ENCODE measurements at places on chromosomes 13 and 19.

- DNase-seq: no peak
These were observed 262.7 kb downstream of the DNAJC15 start for GRCh38 chr13:43285933-43286597.

DNA sequence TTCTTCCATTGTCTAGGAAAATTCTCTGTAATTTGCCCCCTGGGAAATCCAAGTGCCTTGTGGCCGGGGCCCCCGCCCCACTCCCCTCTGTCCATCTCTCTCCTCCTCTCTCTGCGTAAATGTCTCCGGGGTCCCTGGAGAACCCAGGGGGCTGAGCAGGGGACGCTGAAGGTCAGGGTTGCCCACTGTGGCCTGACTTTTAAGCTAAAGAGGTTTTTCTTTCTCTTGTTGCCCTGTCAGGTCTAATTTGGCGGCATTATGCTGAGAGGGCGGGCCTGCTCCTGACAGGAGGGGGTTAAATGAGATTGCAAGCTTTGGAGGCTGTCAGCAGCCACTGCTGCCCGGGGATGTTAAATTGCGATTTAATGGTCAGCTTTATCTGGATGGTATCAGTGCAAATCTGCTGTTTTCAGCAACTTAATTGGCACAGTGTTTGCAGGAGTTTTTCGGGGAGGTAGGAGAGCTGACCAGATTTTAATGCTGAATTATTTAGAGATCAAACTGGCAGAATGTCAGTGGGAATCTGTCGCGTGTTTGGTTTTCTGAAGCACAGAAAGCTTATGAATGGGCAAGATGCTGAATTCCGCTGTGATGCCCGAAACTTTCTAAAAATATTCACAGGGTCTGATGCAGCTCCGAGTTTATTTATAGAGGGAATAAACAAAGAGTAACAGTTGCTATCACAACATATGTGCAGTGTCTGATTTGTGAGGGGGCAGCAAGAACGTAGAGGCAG lies 93.2 kb upstream of the SOX1 start:
- no peak for DNase-seq

- DNase-seq: no peak
These were observed 137.5 kb downstream of the DCLK1 start for GRCh38 chr13:35993686-35994085.

DNA sequence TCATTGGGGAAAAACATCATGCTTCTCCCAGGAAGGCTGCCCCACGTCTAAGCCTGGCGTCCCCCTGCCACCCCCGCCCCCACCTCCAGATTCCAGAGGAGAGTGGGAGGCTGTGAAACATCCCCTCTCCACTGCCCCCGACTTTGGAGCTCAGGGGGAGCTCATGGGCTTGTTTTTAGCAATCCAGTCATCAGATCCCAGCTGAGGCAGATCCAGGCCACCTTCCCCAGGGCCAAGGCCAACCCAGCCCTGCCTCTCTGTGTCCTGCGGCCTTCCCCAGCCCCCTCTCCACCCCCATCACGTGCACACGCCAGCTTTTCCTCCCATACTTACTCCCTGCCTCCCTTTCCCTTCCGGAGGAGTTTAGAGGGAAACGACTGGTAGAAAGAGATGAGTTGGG lies 38.8 kb downstream of the SHISA2 start:
- DNase-seq: no peak

DNA sequence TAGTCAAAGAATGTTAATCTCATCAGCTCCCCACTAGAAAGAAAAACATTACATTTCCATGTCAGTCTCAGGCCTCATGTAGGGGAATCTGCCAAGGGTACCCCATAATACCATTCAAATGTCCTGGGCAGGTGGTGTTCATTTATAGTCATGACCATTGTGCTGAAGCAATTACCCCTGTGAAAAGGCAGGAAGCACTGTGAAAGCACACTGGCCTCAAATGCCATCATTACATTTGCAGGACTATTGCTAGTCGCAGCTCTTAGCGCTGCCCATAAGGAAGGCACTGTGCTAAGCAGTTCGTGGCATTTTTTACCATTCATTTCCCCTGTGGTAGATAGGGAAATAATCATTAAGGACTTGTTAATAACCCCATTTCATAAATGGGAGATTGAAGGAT lies 109.0 kb downstream of the LHFPL6 start:
- no peak for DNase-seq

GRCh38 chr19:4914736-4915501 lies 5.6 kb downstream of the UHRF1 start:
- peak; percentile 45 for DNase-seq

- no peak for DNase-seq
These were observed 887.3 kb downstream of the DIAPH3 start for GRCh38 chr13:59276436-59276835.

- DNase-seq: no peak
These were observed 17.6 kb downstream of the ZNF420 start for GRCh38 chr19:37095859-37096258.

DNA sequence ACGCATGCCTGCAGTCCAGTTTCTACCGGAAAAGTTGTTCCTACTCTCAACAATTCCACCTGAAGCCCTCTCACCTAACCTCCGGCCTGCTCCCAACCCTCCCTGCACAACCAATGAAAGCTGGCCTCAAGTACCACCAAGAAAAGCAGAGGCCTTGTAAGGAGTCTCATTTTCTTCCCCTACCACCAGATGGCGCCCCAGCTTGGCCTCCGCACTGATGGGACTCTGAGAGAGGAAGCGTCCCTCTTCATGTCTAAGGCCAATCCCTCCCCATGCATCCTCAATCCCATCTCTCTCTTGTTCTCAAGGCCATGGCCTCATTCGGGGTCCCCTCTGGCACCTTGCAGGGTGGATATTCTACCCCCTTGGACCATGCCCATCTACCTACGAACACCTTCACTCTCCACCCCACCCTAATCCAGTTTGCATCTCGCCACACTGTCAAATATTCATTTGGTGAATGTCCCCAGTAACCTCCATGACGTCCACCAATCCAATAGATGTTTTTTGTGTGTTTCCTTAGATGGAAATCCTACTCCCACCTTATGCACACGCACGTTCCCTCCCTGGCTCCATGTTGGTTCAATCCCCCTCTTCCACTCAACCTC lies 412.8 kb downstream of the ZNF536 start:
- no peak for DNase-seq

- no peak for DNase-seq
These were observed at the start of gene AZU1 for GRCh38 chr19:827710-828321. TSS of gene AZU1 (plus strand) at chr19:827837. CDS start at chr19:827847, 10 bp downstream.

GRCh38 chr19:42443944-42444398 lies 1.2 kb upstream of the CXCL17 start:
- no peak for DNase-seq

- DNase-seq: no peak
These were observed 529 bp downstream of the ZNF836 start for GRCh38 chr19:52170863-52171320.

DNA sequence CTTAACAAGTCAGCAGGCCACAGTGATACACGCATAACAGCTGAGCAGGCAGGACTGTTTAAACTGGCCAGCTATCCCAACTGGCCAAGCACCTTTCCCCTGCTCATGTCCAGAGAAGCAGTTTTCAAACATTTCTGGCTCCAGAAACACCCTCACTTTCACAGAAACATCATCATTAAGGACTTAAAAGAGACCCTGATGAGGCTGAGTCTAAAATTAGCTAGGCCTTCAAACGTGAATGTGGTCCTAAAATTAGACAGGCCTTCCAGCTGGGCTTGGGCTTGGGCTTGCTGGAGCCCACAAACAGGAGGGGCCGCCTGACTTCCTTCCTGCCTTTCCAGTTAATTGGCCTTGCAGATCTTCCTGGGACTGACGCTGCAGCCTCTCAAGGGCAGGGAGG lies 334.2 kb downstream of the DNAJC15 start:
- no peak for DNase-seq

DNA sequence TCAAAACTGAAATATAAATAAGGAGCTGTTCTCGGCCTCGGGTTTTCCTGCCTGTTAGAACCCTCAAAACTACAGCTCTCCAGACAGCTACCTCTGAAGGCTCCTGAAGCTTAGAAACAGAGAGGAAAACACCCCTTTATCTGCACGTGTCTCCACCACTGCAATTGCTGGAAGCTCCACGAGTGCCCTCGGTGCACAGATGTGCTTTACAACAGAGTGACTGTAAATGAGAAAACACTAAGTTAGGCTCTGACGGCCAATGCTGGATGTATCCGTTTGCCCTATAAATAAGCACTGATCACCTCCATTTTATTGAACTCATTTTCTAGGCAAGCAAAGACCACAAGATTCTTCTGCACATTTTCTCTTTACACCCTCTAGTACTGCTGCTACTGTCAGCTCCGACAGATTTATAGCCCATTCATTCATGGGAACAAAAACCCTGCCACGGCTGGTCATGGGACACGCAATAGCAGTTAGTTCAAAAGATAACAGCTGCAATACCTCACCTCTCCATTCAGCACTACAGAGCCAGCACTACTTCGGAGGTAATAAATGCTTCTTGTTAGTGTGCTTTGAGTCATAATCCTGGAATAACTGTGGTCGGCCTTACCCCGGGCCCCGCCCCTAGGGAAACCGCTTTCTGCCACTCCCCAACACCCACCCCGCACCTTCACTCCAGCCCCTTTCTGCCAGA lies 241.1 kb upstream of the ZNF507 start:
- no peak for DNase-seq

- DNase-seq: no peak
These were observed 111.4 kb upstream of the USP29 start for GRCh38 chr19:57008432-57008831.

- DNase-seq: no peak
These were observed 13.3 kb downstream of the ZSCAN18 start for GRCh38 chr19:58084596-58085347.

DNA sequence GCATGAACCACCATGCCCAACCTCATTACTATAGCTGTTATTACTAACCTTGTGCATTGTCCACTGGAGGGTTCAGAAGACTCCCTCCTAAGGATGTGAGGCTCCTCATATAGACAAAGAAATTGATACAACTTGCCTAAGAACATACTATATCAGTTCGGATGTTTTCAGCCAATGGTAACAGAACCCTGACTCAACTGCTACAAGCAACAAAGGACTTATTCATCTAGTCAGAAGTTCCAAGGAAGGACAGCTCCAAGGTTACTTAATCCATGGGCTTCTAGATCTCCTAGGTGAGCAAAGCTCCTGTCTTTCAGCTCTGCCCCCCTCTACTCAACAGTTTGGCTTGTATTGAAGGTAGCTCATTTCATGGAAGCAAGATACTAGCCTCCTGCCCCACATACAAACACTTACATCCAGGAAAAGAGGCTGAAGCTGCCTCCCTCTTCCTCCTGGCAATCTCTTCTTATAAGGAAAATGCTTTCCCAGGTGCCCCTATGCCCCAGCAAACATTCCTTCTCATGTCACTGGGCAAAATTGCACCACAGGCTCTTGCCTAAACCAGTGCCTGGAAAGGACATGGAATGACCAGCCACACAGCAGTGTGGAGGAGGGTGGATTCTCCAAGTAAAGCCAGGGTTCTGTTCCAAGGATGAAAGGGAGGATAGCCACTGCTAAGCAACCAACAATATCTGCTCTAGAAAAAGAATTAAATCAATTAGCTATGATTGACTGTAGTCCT lies 497.8 kb downstream of the FOXO1 start:
- DNase-seq: no peak

GRCh38 chr19:14475251-14476073 lies at the start of gene PTGER1:
TSS of gene PTGER1 (minus strand) at chr19:14475354. CDS start at chr19:14474320, 1,034 bp downstream.
- no peak for DNase-seq

DNA sequence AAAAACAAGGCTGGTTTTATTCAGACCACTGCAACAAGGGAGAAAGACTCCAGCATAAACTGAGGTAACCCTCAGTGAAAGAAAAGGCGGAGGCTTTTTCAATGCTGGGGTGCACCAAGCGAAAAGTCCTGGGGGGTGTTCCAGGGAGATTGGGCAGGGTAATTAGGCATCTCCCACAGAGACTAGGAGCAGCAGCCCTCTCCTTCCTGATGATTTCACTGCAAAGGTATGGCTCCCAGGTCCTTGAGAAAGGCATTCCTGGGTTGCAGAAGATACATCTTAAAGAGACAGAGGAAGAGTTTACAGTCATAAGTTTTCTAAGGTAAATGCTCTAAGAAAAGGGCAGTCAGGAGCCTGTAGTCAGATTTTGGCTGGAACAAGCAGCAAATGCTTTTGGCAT lies 412.0 kb downstream of the FOXO1 start:
- no peak for DNase-seq

- no peak for DNase-seq
These were observed 6.8 kb downstream of the GPC5 start for GRCh38 chr13:91405240-91405639.

GRCh38 chr19:47228168-47228936 lies 2.6 kb downstream of the BBC3 start:
- no peak for DNase-seq

- DNase-seq: no peak
These were observed 102.4 kb downstream of the EFNB2 start for GRCh38 chr13:106433066-106433465.

DNA sequence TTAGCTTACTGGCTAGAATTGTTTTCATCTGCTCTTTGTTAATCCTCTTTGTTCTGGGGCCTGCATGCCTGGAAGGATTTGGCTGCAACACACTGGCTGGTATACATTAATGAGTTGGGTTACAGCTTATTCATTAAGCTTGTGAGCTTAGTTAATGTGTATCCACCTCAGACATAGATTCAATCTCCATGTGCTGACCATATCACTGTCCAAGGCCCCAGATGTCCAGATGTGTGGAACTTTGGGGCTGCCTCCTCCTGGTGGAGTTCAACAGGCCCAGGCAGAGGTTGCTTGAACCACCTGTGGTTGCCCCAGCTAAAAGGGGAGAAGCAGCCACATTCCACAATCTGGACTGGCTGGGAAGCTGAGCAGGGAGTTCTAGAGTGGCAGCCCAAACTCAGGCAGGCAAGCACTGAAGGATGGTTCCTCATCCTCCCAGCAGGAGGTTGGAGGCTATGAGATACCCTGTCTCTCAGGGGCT lies 5.4 kb downstream of the DIAPH3 start:
- no peak for DNase-seq

DNA sequence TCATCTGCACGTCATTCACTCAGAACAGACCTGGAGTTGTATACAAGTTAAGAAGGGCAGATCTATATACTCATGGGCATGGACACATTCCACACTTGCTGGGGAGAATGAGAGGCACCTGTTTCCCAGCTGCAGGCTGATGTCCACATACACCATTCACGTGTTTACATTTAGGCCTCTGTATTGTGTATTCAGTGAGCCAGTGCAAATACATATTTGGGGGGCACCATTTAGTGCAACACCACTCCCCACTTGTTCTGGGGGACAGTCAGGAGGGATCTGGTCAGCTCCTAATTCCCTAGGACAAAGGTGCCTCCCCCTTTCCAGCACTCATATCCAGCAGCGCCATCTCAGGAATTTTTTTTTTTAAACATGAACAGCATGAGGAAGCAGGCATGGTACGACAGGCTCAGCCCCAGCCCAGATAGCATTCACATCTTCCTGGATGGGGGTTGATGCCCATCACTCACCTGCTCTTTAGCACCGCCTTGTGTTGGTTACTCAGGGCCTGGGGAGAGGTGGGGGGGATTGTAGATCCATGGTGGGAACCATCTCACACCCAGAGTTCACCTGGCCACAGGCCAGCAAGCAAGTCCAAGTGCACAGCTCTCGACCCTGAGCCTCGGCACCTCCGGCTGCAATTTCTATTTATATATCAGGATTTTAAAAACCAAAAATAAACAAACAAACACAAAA lies 56.9 kb upstream of the ZNF254 start:
- DNase-seq: no peak
